ENCODE measurements at places on chromosomes 4 and X.

DNA sequence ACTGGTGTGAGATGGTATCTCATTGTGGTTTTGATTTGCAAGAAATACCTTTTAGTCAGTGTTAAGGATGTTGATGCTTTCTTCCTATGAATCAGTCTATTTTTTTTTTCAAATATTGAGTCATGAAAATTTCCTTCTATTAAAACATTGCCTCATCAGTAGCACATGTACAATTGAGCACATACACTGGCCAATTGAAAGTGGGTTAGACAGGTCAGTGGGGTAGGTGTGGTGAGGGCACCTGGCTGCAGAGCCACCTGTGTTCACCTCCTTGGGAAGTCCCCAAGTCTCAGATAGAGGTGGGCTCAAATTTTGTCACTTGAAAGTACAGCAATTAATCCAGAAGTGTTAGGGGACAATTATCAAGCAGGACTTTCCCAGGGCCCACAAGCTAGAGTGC is 243.7 kb downstream of the SPRY1 start:
- peak; percentile 47 for DNase-seq

DNA sequence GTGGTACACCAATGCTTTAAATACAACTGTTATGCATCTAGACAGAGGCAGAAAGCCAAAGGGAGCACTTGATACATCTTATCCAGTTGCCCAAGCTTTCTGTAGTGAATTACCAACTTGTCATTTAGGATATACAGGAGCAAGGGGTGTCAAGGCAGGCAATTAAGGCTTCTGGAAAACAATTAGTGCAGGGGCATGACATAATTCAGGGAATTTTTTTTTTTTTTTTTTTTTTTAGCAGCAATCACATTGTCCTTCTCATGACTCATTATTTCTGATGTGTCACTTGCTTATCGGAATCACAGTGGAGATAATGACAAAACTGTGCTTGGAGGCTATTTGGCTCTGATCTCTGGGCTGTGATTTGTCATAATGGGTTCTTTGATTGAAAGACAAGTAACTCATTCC is 259.5 kb downstream of the ARHGAP24 start:
- no peak for DNase-seq

GRCh38 chr4:165175879-165176278 is 31.5 kb upstream of the KLHL2 start:
- no peak for DNase-seq

GRCh38 chr4:154010371-154010770 is 221.5 kb upstream of the SFRP2 start:
- DNase-seq: no peak

GRCh38 chrX:138487866-138488265 is 223.7 kb downstream of the FGF13 start:
- DNase-seq: no peak

DNA sequence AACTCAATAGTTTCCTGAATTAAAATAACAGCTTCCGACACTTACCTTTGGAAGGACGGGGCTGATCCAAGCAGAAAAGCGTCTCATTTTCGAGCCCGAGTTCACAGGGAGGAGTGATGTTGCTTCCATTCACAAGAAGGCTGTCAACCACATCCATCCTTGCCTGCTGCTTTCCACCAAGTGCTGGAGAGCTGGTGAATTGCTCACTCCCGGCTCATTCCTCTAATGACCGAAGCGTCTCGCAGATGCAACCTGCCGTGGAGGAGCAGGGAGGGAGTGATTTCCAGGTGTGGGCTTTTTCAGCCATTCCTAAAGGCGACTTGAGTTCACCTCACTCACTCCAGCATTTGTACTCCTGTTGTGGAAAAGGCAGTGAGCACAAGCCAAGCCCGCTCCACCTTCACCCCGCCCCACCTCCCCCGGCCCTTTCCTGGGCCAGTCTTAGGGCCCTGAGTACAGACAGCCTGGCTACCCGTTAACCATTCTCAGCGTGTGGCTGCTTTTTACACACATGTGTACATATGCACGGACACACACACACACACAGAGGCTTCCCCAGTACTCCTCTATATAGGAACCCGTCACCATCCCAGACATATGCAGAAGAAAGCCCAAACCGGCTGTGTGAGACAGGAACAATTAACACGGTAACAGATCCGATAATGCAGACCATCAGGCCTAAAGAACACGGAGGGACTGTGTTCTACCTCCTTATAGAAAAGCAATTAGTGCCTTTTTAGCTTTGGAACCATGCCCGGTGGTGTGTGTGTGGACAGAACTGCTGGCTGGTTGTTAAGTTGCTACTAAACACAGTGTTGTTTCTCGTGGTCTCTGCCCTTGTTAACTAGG is at the start of gene CCKAR:
Gene CCKAR (minus strand): TSS at position 374 of the 849 bp plus-strand sequence. CDS start 217 bp downstream, at position 157.
- DNase-seq: no peak

- DNase-seq: peak; percentile 99
These were observed 87.0 kb downstream of the RNF150 start for GRCh38 chr4:141046255-141046654.

- DNase-seq: no peak
These were observed 60.9 kb downstream of the HTT start for GRCh38 chr4:3135155-3136011.

DNA sequence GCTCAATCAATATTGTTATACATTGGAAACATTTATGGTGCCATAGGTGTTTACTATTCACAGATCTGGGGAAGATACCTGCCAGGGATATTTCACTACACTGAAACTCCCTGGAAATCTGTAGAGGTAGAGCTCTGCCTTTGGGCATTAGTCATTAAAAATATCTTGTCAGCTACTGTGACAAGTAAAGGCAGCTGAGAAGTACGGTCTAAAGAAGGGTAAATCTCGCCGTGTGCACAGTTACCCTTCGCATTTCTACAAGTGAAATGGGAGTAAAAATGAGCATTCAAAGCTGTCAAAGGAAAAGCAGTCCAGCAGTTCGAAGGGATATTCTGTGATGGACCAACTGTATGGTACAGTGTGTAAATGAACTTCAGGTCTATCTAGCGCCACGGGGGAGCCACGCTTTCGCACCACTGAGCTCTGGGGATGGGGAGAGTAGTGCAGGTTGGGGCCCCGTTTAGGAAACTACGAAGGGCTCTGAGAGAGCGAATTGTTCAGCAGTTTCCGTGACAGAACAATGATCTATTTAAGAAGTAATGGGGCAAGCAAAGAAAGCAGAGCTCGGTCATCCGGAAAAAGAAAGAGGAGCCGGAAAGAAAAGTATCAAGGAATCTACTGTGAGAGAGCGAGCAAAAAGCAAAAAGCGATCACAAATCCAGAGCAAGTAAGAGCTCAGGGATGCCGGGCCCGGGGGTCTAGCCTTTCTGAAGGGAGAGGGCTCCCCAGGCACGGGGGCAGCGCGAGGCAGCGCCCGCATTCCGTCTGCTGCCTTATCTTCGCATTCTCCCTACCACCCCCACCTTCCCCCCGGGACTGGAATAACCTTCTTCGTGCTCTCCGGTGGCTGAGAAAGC is 646 bp downstream of the TIGD4 start:
- peak; percentile 13 for DNase-seq

DNA sequence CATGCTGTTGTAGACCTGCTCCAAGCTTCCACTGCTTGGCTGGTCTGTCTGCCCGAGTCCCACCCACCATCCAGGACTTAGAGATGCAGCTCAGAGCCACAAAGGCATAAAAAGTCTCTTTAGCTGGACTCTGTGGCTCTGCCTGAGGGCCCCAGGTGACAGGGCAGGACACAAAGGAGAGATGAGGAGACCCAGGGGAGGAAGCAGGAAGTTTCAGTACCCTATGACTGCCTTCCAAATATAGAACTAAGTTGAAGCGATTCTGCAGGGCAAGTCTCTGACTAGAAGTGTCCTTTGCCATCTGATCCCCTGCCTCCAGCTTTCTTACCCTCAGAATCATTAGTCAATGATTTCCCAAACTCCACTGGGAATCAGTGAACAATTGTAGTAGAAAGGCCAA is 11.2 kb upstream of the CXCR3 start:
- no peak for DNase-seq

DNA sequence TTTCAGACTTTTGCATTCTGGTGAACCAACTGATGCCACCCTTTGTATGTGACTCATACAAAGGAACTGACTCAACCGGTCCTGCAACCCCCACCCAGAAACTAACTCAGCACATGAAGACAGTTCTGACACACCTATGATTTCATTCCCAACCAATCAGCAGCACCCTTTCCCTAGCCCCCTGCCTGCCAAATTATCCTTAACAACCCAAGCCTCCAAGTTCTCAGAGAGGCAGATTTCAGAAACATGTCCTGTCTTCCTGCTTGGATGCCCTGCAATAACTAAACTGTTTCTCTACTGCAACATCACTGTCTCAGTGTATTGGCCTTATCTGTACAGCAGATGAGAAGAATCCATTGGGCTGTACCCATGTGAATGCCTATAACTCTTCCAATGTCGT is 284.7 kb downstream of the CAMK2D start:
- peak; percentile 22 for DNase-seq

GRCh38 chrX:118225711-118226428 is 109.3 kb upstream of the KLHL13 start:
- DNase-seq: no peak

GRCh38 chrX:124764354-124764753 is 418.0 kb downstream of the SH2D1A start:
- DNase-seq: no peak

GRCh38 chr4:36493251-36493650 is 211.8 kb downstream of the DTHD1 start:
- no peak for DNase-seq

DNA sequence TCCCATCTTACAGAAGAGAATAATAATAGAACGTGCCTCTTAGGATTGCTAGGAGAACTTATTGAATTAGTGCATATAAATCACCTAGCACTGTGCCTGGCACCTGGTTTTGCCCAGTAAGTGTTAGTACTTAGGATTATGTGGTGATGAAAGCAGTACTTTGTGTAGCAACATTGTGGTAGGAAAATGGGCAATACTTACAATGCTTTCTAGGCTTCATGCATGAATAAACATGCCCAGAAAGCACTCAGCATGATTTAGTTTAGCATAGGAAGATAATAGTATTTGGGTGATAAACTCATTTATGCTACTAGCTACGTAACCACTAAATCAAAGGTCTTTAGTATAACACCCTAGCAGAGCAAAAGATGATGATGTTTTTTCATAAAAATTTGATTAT is 105.6 kb downstream of the NEUROG2 start:
- DNase-seq: no peak

DNA sequence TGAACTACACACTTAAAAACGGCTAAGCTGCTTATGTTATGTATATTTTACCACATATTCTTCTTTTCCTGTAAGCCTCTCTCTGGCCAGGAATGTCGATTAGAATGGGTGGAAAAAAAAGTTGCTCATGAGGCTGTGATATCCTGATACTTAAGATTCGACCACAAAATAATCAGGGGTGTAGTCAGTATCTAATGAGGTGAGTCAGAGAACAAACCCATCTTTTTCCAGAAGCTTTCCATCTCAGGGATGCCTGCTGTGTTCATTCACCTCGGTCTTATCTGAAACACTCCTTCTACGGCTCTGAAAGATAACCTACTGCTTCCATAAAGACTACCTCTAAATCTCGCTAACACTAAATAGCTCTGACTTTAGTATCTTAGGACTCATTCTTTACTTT is 142.7 kb upstream of the MAP3K15 start:
- peak; percentile 62 for DNase-seq

- DNase-seq: no peak
These were observed 7.4 kb upstream of the TAPT1 start for GRCh38 chr4:16233569-16234177.

- no peak for DNase-seq
These were observed 59.5 kb upstream of the PPP2R3B start for GRCh38 chrX:446245-446644.

GRCh38 chr4:45453258-45453853 is 670.5 kb downstream of the GABRG1 start:
- DNase-seq: peak; percentile 1

Data from fibroblast of skin of right quadriceps (primary cell).